ENCODE measurements at places on chromosomes 7 and 10.
A peak's percentile ranks its signal among the peaks of the same experiment; 100 is the strongest.

DNA sequence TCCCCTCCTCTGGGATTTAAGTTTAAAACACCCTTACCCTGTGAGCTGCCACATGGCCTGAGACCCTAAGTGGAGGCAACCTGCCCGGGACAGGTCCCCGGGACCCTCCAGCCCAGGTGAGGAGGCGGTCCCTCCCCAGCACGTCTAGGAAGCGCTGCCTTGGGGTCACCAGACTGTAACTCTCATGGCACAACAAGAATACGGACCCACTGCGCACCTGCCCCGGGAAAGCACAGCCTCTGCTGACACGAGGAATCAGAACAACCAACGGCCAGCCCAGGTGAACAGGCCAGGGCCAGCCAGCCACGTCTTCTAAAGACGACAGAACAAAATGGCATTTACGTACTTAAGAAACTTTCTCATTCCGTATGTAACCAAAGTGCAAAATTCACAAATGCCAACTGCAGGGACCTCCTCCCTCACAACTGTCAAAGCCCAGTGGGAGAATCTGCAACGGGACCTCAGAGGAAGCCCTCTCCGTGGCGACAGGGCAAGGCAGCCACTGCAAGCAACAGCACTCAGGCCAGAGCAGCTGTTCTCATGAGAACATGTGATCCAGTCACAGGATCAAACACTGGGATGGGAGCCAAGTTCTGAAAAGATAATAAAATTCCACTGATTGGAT lies 208.4 kb downstream of the DIP2C start:
- no peak for DNase-seq

DNA sequence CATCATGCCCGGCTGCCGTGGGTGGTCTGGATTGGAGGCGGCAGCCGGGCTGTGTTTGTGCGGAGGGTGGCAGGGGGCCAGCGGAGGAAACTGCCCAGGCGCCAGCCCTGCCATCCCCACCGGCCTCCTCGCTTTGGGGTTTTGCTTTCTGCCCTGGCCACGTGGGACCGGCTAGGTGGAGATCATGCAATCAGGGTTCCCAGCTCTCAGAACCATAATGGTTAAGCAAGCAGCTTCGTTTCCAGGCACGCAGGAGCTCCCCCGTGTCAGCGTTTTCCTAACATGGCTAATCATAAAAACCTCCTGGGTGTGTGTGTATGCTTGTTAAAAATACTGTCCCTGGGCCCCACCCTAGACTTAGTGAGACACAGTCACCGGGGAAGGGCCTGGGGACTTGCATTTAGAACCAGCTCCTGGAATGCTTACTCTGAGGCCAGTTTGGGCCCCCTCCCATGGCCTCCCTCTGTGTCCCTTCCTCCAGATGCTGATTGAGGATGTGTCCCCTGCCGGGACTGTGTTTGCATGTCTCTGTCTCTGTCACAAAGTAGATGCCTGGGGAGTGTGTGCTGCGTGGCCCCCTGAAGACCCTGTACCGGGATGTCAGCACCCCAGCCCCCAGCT lies 119.3 kb downstream of the CUX1 start:
- DNase-seq = no peak

GRCh38 chr10:6624392-6624791 lies 44.3 kb upstream of the PRKCQ start:
- DNase-seq = no peak

GRCh38 chr10:24008164-24009091 lies 200.5 kb upstream of the KIAA1217 start:
- DNase-seq = no peak

DNA sequence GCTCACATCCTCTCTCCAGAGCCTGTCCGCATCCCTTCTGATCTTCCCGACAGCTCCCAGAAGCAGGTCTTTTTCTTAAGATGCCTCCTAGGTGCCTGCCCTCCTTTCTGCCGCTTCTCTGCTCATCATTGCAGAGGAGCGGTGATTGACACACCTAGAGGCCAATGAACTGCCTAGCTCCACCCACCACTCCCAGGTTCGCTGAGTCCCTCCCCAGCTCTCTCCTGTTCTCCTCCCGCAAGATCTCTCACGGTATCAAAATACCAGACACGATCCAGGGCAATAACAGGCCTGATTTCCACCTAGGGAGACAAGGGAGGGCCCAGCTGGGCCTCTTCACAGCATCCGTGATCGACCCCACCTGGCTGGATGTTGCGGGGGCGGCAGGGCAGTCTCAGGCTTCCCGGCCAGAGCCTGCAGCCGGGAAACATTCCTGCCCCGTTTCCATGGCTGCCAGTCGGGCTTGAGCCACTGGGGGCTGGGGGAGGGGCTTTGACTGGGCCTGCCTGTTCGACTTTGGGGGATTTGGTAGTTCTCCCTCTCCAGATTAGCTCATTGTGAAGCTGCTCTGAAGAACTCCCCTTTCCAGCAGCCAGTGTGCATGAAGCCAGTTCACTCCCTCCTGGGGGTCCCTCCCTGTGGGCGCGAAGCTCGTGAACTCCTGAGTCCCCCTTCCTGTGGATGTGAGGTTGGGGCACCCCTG lies 373.5 kb downstream of the RPS24 start:
- DNase-seq = peak; percentile 81

GRCh38 chr10:29050081-29050480 lies 238.8 kb upstream of the LYZL1 start:
- DNase-seq = no peak

- peak; percentile 41 for DNase-seq
These were observed 59.0 kb upstream of the CHST15 start for GRCh38 chr10:124152139-124153022.

- no peak for DNase-seq
These were observed 283.8 kb upstream of the C7orf33 start for GRCh38 chr7:148306759-148307158.
